ENCODE measurements at places on chromosomes 4 and X.
A peak's percentile ranks its signal among the peaks of the same experiment; 100 is the strongest.

DNA sequence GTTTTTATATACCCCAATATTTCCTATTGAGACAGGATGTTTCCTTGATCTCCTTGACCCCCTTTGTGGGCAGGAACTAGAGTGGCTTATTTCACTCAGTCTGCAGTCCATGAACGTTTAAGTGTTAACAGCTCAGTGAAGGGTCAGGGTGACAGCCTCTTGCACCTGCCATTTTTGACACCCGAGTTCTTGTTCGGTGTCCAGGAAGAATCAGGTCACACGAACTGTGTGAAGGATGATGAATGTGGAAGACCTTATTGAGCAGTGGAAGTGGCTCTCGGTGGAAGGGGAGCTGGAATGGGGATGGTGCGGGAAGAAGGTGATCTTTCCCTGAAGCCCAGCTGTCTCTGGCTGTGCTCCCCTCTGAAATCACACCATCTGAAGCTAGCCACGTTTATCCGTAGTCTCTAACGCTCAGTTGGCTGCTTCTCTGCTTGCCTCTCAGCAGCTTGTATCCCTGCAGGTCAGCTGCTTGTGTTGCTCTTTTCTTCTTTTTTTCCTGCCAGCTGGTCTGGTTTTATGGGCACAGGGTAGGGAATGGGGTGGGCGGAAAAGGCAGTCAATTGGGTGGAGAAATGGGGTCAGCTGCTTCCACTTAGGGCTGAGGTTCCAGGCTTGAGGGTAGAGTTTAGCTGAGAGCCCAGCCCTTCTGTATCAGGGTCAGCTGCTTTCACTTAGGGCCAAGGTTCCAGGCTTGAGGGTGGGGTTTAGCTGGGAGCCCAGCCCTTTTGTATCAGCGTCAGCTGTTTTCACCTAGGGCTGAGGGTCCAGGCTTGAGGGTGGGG, 29.0 kb upstream of the CCNG2 start:
- no peak for DNase-seq

- DNase-seq = peak; percentile 2
These were observed 97.2 kb downstream of the GUCY2F start for GRCh38 chrX:109384699-109385098.

DNA sequence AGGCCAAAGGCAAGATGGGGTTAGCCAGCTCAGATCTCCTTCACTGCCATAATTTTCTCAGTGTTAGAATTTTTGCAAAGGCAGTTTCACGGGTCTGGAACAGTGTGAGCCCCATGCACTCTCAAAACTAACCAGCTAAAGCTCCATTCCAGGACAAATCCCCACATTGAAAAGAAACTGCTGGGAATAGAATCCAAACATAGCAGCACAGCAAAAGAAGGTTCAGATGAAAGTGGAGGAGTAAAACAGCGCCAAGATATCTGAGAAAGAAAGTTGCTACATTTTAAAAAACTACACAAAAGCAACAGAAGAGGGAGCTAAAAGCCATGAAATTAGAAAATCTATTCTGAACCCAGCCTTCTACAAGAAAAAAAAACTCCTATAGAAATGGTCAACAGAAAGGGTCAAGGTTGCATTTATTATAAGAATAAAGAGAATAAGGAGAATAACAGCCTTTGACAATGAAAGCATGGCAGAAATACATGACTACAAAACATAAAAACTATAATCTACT, 39.6 kb upstream of the SLC7A3 start:
- DNase-seq = peak; percentile 1

DNA sequence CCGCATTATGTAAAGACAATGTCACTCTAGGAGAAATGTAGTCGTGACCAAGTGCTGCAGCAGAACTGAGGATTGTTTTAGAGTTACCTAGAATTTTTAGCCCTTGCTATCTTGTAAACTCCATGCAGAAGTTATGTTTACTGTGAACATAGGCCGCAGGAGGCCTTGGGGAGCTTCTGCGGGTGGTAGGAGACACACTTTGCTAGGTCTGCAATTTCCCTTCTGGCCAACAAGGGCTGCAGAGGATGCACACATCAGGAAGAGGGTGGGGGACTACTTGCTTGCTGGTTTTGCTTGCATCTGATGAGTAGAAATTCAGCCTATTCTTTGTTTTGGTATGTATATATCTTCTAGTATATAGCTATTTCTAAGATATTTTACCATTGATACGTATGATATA, 23.1 kb downstream of the BANK1 start:
- no peak for DNase-seq

DNA sequence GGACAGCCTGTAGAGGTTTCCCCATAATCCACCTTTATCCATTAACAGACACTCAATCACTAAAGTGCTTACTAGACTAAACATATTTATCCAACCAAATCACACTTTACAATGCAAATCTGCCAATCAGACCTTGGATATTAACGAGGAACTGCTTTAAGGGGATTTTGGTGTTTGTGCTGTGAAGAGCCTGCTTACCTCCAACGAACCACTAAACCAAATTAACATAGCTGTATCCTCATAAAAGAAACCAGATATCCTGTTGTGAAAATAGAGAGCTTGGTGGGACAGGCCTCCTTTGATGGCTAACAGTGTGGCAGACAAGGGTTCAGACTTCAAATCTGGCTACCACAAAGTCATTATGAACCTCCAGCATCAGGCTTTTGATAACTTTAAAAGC, 252.6 kb upstream of the HAND2 start:
- DNase-seq = no peak

DNA sequence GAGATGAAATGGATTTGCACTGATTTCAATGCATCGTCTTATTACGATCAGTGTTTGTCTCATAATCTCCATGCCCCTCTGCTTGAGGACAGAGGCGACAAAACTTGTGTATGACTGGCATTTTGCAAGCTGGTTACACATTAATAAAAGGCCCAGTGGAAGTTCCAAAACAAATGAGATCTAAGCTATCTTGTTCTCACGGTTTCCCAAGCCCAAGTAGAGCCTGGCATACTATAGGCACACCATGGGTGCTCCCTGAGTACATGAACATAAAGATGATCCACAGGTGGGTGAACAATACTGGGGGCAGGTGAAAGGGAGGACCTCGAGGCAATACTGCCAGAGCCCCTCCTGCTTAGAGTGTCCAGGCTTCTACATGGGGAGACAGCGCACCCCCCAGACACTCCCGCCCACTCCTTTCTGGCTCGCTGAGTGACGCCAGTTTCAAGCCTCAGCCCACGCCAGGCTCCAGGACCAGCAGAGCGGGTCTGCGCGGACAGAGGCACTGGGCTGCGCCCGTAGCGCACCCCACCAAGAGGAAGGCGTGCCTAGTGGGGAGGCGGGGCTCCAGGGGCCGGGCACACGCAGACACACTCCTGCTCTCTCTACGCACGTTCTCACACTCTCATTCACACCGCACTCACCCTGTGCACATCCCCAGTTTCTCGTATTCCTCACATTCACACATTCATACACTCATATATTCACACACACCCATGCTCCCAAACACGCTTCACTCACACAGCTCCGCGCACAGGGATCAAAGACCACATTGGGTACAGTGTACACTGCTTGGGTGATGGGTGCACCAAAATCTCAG, 8.9 kb upstream of the GSX2 start:
- peak; percentile 15 for DNase-seq

DNA sequence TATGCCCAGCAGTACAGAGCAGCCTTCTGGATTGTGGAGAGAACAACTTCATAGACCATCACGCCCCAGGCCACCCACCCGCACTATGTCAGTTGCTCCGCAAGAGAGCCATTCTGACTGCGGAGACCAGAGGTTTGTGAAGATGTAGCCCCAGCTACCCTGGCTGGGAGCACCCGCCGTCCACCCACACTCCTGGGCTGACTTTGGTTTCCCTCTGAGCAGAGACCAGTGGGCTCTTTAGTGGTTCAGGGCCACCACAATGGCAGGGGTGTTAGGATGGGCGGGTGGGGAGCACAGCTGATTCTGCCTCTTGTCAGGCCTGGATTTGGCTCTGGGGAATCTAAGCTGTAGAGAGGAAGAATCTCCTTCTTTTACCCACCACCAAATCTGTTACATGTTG, 313.4 kb downstream of the LDB2 start:
- no peak for DNase-seq

DNA sequence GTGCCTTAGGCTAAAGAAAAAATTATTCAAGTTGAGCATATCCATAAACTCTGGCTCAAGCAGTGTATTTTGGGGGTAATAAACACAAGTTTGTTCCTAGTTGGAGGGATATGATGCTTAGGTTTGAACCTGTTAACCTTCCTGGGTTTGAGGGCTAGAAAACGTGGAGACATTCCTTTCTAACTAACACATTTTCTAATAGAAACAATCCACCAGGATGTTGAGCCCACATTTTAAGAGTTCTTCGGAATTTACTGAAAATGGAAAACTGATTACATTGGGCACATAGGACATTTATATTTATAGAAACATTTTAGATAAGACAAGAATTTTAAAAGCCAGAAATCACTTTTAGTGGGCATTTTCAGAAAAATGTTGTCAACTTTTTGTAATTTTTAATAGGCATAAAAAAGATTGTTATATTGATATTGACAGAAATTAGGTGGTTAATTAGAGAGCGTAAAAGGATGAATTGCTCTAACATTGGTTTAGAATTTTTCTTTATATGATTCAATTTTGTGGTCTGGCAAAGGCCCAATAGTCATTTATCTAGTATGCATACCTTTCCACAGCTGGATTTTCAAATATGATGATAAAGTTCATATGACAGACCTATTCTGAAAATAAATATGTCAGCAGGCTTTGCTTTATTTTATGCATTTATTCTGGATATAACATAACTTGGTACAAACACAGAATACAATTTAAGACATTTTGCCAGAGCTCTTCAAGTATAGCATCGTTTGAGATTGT, 49.2 kb downstream of the CEP44 start:
- no peak for DNase-seq

DNA sequence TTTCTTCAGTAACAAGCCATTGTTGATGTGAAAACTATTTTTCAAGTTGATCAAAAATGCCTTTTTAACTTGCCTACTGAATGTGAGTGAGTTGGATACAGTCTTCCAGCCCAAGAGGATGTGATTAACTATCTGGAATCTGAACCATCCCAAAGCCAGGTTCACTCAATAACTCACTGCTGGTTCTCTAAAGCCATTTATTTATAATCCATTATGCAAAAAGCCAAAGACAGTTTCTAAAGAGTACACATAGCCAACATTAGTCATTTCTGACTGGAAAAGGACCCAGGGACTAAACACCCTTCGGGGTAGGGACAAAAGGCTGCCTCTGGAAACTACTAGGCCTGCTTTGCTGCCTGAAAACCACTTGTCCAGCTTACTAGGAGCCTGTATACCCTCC, 109.6 kb downstream of the SHROOM4 start:
- no peak for DNase-seq

DNA sequence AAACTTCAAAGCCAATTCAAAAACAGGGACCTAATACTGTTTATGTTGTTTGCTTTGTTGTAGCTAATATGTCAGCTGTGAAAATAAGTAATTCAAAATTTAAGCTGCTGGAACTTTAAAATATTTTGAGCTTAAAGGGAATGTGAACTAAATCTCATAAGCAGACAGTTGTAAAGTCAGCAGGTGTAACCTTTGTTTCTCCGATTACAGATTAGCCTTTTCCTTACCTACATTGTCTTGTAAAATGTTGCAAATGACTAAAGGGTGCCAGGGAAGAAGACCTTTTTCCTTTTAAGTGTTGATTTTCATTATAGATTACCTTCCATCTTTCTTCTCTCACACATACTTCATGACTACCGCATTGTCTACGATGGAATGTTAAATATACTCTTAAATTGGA, 405.1 kb downstream of the KCNIP4 start:
- no peak for DNase-seq

GRCh38 chrX:120297923-120298322, 13.3 kb downstream of the TMEM255A start:
- DNase-seq = no peak

DNA sequence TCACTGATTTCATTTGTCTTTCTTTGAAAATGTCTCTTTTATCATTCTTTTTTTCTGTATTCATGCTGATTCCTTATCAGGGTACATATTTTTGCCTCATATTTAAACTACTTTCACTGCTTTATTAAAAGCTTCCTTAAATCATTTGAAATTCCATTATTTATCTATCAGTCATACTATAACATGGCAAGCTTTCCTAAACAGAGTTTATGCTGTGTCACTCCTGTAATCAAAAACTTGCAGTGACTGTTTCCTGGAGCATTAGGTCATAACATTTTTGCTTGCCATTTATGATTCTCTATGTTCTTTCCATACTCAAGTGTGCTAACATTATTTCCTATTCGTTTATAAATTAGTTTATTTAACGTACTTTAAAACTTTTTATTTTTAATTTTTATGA, 203.7 kb downstream of the BMPR1B start:
- no peak for DNase-seq

- no peak for DNase-seq
These were observed 97.5 kb downstream of the TAB3 start for GRCh38 chrX:30791296-30792278.

DNA sequence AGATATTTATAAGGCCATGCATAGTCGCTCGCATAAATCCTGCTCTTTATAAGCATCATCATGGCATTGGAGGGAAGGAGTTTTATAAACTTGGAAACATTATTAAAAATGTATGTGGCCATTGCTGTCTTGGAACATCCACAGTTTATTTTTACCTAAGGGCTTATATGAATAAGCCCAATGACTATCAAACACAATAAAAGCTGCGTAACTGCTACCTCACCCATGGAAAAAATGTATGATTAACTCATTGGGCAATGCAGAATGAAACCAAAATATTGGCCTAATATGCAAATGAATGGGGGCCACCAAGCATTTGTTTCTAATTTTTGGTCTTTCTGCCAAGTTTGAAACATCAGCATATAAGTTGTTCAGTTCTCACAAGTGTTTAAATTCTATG, 19.1 kb downstream of the GEMIN8 start:
- peak; percentile 79 for DNase-seq

DNA sequence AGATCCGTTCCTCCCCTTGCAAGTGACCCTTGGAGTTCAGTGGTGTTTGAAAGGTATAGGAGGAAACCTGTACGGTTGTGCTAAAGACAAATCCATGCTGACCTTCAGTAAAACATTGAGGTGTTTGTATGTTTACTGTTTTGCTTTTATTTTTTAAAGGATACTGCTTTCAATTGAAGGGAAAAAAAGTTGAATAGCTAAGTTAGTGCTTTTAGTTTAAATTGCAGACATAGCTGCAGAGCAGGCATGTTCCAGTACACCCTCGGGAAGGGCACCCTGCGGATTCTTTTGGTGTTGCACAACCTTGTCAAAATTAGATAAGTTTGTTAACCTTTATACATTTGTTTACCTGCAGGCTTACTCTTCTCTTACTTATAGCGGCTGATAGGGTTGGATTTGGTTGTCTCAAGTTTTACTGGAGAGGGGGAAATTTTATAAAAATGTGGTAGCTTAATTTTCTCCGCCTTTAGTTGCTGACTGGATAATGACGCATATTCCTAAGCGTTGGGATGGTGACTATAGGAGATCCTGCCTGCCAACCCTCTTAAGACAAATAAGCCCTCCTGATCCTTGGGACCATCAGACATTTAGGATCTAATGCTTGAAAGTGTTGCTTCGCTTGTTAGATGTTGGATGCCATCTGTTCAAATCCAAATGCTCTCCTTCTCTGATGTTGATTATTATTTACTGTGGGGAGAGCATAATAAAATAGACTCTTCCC, 2.0 kb downstream of the RAPGEF2 start:
- peak; percentile 35 for DNase-seq

Measured in fibroblast of gingiva (primary cell).